ENCODE measurements at places on chromosomes 12 and 14.

DNA sequence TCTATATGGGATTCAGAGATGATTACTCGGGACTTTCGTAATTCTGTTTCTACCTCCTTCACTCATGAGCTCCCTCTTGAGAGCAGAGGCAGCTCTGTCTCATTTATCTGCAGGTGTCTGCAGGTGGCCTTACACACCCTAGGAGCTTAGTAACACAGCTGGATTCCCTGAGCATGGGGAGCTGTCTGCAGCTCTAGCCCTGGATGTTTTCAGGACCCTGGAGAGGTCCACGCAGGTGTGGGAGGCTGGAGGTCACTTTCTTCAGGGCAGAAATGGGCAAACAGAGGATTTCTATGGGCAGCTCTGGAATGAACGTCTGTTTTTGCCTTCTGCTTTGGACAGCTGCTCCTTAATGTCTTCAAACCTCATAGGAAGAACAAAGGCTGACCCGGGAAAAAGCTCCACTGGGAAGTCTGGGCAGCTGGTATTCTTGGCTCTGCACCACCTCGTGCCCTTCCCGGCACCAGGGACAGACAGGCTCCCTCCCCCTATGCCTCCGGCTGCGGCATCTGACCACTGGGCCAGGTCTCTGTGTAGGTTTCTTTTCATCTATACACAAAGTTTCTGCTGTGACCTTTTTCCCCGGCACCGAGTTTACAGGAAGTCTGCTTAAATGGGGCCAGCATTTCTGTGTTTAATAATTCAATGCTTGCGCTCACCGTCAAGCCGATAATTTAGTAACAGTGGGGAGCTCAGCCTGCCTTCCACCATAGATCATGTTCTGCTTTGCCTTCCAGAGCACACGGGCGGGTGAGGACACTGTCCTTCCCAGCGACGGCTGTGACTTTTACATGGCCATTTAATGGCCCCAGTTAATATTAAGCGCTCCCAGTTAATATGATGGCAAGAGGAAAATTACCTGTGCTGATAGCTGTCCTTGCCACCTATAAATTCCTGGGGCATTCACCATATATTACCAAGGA is 320.2 kb upstream of the SFSWAP start:
- no peak for DNase-seq

GRCh38 chr14:95061317-95062093 is 95.8 kb downstream of the DICER1 start:
- DNase-seq = no peak

DNA sequence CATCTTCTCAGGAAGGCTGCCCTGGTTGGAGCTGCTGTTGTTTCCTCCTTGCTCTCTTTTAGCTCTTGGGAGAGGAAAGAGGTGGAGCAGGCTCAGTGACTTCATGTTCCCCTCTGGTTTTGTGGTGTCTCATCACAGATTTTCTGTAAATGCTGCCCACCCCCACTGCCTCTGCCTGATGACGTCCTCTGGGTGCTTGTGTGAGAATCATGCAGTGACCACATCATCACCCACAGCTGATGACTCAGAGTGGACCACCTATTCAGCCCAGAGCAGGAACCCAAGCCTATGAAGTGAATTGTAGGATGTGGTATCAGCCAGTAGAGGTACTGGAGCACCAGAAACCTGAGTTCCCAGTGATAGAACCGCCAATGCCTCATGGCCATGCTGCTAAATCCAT is at the start of gene GZMB:
Gene GZMB (minus strand): TSS at position 33 of the 400 bp plus-strand sequence. CDS start 30 bp downstream, at position 3.
- DNase-seq = no peak

DNA sequence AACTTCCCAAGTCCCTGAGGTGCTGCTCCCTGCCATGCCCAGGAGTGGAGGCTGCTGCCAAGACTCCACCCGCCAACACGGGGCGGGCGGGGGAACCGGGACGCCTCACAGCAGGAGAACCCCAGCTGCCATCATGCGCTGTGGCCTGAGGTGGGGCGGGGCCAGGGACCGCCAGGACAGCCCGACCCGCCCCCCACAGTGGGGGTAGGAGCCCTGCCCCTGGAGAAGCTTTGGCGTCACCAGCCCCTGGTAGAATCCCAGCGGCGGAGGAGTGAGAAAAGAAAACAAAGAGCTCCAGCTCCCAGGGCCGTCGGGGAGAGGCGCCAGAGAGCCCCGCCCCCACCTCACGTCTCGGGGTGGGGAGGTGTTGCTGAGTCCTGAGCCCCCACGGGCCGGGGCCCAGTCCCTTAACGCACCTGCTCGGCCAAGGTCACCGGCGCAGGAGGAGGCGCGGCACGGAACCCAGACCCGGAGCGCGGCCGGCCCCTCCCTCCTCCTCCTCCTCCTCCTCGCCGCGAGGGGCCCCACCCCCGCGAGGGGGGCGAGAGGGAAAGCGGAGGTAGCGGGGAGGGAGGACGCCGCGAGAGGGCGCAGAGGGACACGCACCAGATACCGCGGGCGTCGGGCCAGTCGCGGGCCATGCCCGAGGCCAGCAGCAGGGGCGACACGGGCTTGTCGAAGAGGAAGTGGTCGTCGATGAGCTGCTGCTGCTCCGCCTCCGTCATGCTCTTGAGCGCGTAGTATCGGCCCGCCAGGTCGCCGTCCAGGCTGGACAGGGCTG is 1.8 kb downstream of the CKB start:
- peak; percentile 53 for DNase-seq

- DNase-seq = no peak
Measured at GRCh38 chr14:104221636-104222369, 83.4 kb downstream of the KIF26A start.

DNA sequence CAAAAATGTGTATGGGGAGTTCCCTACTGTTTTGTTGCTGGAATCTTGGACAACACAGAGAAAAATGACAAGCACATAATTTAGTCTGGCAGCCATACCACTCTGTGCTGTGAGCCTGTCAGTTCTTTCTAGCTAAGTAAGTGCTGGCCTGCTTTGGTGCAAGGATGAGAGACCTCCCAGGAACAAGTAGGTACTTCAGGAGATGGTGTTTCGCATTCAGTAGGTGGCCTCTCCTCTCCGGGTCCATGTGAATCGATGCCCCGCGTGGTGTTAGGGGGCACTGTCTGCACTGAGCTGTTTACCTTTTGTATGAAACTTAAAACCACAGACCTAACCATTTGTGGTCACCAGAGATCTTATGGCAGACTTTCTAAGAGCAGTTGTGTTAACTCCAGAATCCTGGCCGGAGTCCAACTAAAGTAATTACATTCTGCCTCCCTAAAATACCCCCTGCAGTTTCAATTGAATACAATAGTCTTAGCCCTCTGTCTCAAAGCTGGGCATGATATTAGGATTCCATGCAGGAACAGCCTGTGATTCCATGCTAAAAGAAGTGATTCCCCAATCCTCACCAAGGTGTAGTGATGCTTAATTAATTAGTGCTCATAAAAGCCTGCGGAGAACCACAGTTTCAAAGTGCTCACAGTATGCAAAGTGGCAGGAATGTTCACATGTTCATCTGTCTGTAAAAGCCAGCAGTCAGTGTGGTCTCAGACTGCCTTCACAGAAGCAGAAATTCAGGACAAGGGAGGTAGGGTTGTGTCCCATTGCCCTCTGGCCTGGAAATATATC is 64.2 kb downstream of the LLPH start:
- DNase-seq = no peak

DNA sequence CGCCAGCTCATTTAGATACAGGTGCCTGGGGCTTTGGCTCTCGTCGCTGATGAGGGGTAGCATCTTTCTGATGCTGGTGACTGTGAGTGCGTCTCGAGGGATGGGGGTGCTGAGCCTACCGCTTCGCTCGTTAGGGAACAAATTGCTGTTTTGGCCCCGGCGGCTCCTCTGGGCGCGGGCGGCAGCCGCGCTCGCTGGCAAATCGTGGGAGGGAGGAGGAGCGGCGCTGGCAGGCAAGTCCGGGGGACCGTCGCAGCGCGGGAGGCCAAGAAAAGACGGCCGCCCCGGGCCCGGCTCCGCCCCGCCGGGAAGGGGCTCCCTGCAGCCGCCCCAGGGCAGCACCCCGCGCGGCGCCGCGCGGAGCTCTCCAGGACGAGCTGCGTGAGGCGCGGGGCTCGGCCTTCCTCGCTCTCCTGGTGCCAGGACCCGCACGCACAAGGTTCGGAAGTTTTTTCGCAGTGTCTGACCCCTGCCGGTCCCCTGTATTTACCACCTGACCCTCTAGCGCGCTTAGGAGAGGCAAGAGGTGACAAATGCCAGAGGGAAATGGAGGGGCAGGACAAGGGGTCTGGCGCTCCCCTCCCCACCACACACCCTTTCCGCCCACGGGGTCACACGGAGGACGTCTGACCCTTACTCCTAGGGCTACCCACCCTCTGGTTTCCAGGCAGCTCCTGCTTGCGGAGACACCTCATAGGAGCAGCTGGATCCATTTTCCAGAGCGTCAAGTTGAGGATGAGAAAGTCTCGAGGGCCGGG is 899 bp upstream of the KCNH3 start:
- DNase-seq = no peak

DNA sequence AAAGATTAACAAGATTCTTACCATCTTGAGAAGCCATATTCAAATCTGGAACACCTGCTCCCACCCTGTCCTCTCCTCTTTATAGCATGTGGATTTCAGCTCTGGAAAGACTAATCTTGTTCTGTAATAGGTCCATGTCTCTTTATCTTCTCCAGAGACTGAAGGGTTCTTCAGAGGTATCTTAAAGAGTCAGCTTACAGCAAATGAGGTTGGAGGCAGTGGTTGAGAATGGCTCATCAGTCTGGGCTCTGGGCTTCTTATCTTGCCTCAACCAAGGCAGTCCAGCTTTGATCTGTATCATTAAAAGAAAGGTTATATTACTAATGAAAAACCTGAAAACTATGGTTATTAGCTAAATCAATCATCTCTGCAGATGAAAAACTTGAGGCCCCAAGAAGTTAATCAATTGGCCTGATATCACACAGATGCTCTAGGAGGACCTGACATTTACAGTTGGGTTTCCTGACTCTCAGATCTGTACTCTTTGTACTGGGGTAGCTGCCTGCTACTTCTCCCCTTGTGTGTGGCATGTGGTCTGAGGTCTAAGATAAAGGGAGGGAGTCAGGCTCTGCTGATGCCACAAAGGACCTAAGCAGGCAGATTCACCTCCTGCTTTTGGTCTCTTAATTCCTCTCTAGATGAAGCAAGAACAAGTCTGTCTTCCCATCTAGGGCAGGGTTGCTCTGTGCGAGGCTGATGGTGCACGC is 1.7 kb upstream of the AKAP6 start:
- no peak for DNase-seq

GRCh38 chr14:65926935-65927700 is 514.6 kb downstream of the FUT8 start:
- no peak for DNase-seq

DNA sequence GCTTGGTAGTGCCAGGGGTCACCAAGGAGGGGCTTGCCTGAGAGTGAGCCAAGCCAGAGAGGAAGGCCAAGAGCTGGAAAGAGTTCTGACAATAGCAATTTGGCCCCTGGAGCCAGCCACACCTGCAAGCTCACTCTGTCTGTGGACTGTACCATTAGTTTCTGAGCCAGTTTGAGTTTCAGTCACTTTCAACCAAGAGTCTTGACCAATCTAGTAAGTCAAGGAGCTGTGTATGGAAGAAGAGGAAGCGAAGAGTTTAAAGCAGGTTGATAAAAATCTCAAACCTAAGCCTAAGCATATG is 38.5 kb downstream of the NT5DC3 start:
- DNase-seq = no peak

GRCh38 chr14:94132285-94132887 is 3.0 kb upstream of the IFI27L2 start:
- no peak for DNase-seq

Measured in NCI-H2029 (cell line).